ENCODE measurements at places on chromosomes 4 and X.

- DNase-seq, result no peak
Measured at GRCh38 chr4:26434030-26434639, 56.1 kb downstream of the CCKAR start.

DNA sequence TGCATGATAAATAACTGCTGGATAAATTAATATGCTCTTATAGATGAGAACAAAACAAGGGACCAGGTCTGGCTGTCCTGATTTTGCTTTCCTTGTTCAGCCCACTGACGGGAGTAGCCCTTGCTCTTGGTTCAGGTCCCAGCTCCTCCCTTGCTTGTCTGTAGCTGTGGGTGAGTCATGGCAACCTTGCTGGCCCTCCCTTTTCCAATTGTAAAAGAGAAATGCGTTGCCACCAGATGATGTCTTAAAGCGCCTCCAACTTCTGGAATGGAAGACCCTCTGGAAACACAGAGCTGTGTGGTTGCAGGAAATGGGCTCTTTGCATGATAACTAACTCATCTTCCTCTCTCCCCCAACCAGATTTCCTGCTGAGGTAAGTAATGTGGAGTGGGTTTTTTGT is 171.4 kb downstream of the AASDH start:
- no peak for DNase-seq

DNA sequence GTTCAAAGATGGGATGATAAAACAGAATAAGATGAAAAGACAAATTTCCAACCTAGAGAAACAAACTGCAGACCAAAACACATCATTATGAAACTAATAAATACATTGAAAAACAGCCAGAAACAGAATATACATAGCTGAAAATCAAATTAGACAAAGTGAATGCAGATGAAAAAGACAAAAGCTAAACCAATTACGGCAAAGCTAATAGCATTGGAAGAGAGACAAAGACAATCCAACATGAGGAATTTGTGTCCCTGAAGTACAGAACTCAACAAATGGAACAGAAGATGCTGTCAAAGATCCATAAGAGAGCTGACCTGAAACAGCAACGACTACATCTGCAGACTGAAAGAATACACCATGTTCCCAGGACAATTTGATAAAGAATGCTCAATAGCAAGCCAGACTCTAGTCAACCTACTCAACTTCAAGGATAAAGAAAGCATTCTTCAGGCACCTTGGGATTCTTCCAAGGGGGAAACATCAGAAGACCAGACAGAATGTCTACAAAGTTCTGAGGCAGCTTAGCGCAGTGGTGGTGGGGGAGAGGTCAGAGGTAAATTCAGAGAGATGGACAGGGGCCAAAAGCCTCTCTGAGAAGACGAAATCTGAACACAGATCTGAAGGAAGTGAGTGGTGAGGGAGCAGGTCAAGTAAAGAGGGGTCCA is 27.4 kb upstream of the IRAK1 start:
- DNase-seq, result no peak

DNA sequence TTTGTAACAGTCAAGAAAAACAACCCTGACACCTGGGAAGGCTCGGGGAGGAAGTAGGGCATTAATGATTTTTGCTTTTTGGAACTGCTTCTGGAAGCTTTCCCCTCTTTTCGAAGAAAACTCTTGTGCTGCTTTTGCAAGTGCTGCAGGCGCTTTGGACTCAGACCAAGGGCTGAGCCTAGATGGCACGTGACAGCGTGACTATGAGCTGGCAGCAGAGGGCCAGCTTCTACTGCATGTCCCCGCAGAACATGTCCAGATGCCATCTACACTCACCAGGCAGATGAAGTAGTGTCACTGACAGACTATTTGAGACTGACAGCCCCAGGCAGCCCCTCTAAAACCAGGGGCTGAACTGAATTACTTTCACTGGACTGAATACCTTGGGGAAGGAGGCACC is 6.2 kb downstream of the NR0B1 start:
- peak; percentile 75 for DNase-seq

DNA sequence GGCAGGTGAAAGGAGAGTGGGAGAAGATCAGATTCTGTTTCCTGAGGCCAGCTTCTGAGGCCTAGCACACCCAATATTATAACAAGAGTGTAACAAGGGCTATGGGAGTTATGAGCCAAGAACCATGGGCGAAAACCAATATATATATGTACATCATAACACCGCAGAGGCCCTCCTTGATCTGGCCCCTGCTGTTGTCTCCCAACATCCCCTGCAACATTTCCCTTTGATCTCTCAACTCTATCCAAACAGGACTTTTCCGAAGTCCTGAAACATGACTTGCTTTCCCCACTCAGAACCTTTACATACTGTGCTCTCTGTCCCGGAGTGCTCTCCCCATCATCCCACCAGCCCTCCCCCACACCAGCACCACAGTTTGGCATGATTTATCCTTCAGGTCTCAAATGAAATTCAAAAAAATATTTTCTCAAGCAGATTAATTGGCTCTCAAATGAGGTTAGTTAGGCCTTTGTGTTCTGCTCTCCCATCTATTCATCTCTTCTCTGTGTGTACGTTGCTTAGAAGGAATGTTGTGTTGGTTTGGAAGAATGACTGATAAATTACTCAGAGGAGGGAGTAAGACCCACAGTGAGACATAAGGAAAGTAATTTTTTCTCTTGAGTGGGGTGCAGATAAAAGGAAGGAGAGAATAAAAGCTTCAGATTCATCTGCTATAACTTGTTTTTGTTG is 58.1 kb upstream of the SMIM10 start:
- no peak for DNase-seq

GRCh38 chrX:134745636-134746409 is 87.6 kb upstream of the PLAC1 start:
- no peak for DNase-seq

GRCh38 chr4:164081371-164081770 is 586.9 kb downstream of the TMA16 start:
- DNase-seq, result no peak

DNA sequence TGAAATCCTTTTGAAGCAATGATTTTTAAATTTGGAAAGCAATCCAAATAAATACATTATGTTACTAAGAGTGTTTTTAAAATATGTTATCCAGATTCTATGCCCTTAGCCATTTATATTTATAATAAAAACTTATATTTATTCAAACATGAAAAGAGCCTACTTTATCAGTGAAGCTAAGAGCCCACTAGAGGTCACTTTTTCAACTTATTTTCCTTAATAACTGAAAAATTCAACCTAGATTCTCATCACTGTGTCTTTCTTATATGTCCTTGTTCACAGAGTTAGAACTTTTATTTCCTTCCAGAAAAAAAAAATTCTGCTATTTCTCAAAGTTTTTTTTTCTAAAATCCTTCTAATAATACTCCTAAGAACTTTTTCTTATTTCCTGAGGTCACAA is 23.9 kb downstream of the PRDM8 start:
- no peak for DNase-seq

GRCh38 chr4:75037252-75037651 is 104.3 kb downstream of the PARM1 start:
- DNase-seq, result no peak

- peak; percentile 18 for DNase-seq
Measured at GRCh38 chr4:18398661-18399060, 377.1 kb upstream of the LCORL start.

DNA sequence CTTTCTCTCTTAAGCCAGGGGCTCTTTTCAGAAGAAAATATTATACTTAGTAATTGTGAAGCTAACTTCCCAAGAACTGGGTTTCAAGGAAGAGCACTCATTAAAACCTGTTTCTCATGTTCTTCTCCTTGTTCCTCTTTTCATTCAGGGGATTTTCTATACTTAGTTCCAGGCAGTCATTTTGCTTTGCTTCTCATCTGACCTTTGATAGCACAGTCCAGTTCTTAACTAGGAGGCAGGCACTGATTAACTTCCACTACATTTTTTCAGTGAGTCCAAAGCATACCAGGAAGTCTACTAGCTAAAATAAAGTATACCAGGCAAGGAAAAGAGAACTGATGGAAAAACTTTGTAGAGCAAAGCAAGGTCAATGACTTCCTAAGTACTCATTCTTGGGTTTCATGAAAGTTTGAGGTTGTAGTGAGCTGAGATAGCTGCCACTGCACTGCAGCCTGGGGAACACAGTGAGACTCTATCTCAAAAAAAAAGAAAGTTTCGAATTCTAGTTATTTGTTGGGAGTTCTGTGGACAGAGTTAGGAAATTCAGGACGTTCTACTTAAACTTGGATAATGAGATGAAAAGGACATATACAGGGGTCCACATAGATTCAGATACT is 190.1 kb upstream of the HS3ST1 start:
- no peak for DNase-seq

GRCh38 chr4:124209626-124210025 is 502.9 kb downstream of the ANKRD50 start:
- DNase-seq, result no peak

DNA sequence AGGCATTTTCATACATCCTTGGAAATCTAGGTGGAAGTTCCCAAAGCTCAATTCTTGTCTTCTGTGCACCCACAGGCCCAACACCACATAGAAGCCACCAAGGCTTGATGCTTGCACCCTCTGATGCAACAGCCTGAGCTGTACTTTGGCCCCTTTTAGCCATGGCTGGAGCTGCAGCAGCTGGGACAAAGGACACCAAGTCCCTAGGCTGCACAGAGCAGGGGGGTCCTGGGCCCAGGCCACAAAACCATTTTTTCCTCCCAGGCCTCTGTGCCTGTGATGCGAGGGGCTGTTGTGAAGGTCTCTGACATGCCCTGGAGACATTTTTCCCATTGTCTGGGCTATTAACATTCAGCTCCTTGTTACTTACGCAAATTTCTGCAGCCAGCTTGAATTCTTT is 124.0 kb upstream of the S100G start:
- no peak for DNase-seq

- DNase-seq, result no peak
Measured at GRCh38 chr4:7651461-7651921, 216.8 kb upstream of the PSAPL1 start.

- no peak for DNase-seq
Measured at GRCh38 chr4:11343536-11343935, 85.2 kb downstream of the HS3ST1 start.

GRCh38 chr4:15341733-15342300 is 86.0 kb upstream of the C1QTNF7 start:
- DNase-seq, result no peak

DNA sequence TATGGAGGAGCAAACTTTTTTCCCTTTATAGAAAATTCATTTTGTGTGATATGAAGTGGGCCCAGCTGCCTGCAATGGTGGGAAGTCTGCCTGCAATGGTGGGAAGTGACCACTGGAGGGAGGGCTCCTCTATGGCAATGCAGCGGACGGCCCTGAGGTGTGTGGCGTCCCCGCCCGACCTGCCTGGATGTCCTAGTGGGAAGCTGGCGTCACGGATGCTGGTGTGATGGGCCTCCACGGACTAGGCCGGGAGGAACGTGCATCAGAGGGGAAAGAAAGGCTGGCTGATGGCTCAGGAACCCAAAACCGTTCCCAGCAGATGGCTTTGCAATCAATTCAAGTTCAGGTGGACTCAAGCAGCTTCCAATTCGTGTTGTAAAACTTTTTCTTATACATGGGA is 177.9 kb downstream of the AFAP1 start:
- DNase-seq, result peak; percentile 34

DNA sequence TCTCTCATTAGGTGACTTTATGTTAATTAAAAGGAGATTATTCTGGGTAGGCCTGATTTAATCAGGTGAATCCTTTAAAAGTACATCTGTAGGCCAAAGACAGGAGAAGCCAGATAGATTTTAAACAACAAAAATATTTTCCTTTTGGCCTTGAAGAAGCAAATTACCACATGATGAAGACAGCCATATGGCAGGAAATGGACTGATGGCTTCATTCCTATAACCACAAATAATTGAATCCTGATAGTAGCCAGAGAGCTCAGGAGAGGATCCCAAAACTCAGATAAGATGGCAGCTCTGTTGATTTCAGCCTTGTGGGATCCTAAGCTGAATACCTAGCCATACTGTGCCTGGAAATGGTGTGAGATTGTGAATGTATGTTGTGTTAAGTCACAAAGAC is 66.1 kb upstream of the PRKX start:
- DNase-seq, result no peak

- DNase-seq, result no peak
Measured at GRCh38 chrX:48540028-48540375, 488 bp downstream of the TBC1D25 start.

DNA sequence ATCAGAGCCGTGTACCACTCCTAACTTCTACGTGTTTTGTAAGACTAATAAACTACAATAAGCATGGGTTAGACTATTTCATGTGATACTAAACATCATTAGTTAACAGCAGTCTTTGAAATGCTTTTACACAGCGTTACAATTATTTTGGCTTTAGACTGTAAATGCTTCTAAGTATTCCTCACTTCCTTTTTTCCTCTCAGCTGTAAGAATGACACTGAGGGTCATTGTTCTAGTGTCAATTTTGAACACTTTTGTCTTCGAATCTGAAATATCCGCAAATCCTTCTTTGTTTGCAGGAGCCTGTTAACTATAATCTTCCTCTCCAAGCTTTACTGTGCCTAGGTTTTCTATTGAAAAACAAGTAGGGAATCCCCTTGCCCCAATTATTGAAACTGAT is 1.5 kb downstream of the ABCE1 start:
- peak; percentile 71 for DNase-seq

DNA sequence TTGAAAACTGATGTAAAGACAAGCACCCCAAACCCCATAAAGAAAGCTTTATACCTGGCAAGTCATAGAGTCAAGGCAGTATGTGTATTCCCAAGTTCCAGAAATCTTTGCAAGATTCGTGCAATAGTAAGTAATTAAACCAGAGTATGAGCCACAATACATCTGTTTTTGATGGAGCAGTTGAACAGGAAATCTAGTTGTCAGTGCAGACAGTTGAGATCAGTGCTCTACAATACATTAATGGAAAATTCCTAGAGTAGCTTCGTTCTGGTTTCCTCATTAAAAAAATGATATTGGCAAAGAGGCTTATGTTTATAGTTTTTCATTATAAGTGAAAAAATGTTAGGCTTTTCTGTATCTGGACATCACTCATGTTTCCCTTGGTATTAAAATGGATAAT is 575.3 kb downstream of the TRIML1 start:
- DNase-seq, result no peak

GRCh38 chrX:9558615-9559014 is 93.8 kb downstream of the TBL1X start:
- no peak for DNase-seq

DNA sequence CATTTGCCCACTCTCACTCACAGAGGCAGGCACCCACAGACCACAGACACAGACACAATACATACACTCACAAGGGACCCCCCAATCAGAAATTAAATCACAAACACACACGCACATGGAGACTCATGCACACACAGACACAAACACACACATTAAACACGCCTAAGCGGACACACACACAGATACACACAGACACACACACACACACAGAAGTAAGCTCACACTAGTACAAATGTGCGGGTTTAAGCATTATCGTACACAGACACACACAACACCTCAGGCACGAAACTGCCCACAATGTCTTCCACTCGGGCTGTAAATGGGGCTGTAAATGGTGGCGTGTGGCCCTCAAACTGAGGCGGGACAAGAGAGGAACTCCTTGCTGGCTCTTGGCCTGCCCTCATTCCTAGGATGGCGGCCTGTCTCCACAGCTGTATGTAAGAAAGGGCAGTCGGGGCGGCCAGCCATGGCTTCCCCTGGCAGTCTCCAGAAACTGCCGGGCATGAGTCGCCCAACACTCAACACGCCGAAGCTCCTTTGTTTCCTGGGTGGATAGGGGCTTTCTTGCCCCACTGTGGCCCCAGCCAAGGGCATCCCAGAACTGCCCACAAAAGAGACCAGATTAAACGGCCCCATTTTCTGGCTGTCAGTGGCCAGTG is 53.9 kb downstream of the NBDY start:
- DNase-seq, result no peak

Measured in foreskin melanocyte (primary cell).